ENCODE measurements at places on chromosomes 2 and 18.

DNA sequence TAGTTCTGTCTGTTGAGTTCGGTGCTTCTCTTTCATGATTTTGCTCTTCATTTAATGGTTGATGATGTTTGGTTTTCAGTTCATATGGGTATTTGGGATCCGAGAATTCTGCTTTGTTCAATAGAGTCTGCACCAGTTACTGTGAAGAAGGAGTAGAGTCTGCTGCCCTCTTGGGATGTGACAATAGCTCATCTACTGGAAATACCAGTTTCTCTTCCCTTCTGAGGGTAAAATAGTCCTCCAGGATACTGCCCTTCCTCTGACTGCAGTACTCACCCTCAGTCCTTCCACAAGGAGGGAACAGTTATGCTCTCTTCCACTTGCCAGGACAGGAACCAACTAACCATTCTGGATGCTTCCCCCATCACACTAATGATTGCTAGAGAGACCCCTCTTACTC, 12.5 kb upstream of the TNFAIP6 start:
- no peak for DNase-seq

DNA sequence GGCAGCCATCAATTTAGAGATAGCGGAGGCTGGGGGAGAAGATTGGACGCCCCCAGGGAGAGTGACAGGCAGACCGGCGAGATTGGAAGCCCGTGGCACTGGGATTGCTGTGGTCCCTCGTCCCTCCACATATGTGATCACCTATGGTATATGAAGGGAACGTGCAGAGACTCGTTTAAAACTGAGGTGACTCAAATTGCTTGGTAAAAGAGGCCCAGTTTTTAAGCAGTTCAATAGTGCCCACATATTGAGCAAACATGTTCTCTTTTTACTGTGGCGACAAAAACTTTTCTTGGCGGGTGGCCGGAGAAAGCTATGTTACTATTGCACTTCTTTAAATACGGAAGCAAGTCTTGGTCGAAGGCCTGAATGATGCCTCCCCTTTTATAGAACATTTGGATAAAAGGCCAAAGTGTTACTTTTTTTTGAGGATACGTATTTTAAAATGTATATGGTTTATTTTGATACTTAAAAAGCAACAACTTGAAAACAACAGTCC, 9.1 kb downstream of the B3GNT2 start:
- no peak for DNase-seq

DNA sequence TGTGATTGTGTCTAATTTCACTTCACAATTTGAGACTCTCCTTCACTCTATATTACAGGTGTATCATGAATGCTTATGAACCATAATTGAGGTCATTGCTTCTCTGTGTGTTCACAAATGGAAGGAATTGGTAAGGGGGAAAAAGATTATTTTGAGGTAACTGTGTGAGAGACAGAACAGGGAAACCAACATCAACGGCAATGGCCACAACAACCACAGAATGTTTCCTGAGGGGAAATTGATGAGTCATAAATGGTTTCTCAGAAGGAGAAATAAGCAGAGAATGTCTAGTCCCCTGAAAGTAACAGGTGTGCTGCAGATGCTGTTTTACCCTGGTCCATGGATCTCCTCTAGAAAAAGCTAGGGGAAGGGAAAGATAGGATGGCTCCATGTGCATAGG, 361.2 kb upstream of the GALNT5 start:
- no peak for DNase-seq

GRCh38 chr2:227607941-227608340, 6.7 kb downstream of the SCYGR3 start:
- DNase-seq: no peak

DNA sequence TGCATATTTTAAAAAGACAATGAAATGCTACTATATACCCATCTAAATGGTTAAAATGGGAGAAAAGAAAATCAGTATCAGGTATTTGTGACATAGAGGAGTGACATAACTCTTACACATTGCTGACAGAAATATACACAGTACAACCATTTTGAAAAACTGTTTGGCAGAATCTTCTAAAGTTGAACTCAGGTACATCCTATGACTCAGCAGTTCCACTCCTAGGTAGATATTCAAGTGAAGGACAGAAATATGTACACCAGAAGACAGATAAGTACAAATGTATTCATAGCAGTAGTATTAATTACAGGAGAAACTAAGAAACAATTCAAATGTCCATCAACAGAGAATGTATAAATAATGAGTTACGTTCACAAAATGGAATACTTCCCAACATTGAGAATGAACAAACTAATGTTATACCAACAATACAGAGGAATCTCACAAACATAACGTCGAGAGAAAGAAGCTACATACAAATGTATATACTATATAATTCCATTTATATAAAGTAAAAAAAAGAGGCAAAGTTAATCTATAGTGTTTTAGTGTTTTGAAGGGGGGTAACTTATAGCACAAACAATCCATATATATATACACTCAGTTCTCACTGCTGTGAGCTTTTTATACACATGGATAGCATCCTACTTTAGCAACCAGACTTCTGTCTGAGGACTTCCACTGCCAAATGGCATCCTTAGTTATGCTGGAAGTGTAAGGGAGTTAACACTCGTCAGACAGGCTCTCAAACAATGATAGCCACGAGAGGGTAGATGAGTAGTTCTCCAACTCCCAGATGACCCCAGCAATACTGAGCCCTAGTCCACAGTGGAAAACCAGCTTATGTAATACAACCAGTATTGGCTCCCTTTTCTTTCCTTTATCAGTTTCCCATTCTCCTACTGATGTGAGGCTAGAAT, 172.5 kb downstream of the NBAS start:
- no peak for DNase-seq

GRCh38 chr2:234494361-234495250, 2.3 kb downstream of the ARL4C start:
- no peak for DNase-seq

- DNase-seq: no peak
These were observed 551.1 kb downstream of the TNS1 start for GRCh38 chr2:217451666-217452065.

GRCh38 chr2:24020244-24020643, 10.4 kb downstream of the MFSD2B start:
- no peak for DNase-seq

- DNase-seq: no peak
These were observed 164.9 kb upstream of the HAAO start for GRCh38 chr2:42957109-42957860.

GRCh38 chr2:233690444-233690843, 2.2 kb upstream of the UGT1A6 start:
- DNase-seq: no peak

GRCh38 chr2:128435576-128436478, 117.2 kb upstream of the HS6ST1 start:
- DNase-seq: no peak

- no peak for DNase-seq
These were observed 249.4 kb downstream of the MYCN start for GRCh38 chr2:16189836-16190160.

DNA sequence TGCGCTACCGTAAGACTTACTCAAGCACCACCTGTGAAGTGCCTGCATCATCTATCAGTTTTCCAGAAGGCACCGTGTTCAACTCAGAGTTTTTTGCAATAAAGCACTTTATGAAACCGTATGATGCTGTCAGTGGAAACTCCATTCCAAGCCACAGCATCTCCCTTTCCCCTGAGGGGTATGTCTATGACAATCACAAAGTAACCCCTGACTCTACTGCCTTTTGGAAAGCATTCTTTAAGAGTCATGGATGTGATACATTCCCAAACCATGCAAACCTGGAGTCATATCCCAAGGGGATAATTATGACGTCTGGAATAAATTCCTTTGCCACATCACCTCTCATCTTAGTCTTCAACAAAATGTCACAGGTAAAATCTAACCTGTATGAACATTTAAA, 39.2 kb downstream of the UNC50 start:
- no peak for DNase-seq

- no peak for DNase-seq
These were observed 91.1 kb upstream of the ANKRD30BL start for GRCh38 chr2:132252894-132253264.

DNA sequence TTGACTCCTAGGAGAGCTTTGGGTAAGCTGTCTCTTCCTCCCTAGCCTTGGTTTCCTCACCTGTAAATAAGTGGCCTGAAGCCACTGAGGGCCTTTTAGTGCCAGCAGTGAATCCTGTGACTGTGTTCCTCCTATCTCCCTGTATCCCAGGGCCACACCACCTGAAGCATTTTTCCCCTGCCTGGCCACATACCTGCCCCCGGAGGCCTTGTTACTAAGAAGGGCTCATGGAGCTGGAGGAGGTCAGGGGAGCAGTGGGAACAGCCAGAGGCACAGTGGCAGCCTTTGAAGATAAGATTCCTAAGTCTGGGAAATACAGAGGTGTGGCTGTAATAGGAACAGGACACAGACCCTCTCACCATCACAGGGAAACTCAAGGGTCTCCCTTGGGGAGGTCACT, 162.4 kb downstream of the SMAD7 start:
- no peak for DNase-seq

DNA sequence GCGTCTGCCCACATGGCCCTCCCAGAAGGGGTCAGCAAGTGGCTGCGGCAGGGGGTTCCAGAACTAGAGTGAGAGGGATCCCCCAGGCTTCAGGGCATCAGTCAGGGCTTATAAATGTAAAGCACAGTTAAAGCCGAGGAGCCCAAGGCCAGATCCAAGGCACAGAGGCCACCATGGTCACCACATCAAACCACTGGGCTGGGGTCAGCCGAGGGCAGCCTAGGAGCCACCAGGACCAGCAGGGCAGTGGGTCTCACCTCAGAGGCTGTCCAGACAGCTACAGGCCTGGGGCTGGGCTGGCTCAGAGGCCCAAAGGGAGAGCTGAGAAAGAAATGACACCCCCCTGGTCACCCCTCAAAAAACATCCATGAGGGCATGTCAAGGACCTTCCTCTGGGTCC, 188.5 kb downstream of the INHBB start:
- DNase-seq: no peak

- no peak for DNase-seq
These were observed 856.6 kb upstream of the VRK2 start for GRCh38 chr2:57190007-57190406.

DNA sequence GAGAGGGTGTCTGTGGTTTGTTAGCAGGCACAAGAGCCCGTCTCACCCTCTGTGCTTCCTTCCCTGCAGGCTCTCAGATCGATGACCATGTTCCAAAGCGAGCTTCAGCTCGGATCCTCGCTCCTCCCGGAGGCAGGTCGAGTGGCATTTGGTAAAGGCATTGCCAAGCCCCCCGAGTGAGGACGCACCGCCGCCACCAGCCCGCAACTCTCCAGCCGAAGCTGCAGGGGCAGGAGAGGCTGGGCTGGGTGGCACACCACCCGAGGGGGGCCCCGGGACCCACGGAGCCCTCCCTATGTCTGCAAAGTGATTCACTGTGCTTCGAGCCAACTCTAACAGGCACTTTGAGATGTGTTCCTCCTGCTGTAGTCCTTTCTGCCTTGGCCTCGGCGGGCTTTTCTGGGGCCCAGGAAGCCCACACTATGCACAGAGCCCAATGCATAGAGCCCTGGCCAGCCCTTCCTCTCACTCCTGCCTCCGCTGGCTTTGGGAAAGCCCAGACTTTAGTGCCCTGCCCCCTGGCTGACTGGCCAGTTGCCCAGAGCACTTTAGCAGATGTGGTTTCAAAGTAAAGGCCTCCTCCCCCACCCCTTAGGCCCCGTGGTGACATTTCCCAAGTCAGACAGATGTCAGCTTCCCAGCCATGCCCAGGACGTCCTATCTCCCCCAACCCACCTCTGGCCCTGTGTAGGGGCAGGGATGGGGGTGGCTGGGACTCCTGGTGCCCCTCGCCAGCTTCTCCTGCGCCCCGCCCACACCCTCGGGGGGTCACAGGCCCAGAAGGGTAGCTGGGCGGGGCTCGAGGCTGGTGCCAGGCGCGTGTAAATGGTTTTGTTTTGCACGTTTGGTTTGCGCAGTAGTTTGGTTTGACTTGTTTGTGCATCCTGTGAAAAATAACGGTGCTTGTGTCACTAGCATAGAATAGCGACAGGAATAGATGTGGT, 23.3 kb upstream of the MAPRE3 start:
- no peak for DNase-seq

GRCh38 chr2:223915071-223915470, 30.1 kb downstream of the WDFY1 start:
- DNase-seq: no peak

GRCh38 chr2:66429693-66430504, 5.0 kb upstream of the MEIS1 start:
- DNase-seq: no peak

GRCh38 chr2:171996021-171996420, 3.7 kb upstream of the METAP1D start:
- no peak for DNase-seq

GRCh38 chr2:206260188-206261012, 14.1 kb upstream of the ZDBF2 start:
- peak; percentile 47 for DNase-seq

DNA sequence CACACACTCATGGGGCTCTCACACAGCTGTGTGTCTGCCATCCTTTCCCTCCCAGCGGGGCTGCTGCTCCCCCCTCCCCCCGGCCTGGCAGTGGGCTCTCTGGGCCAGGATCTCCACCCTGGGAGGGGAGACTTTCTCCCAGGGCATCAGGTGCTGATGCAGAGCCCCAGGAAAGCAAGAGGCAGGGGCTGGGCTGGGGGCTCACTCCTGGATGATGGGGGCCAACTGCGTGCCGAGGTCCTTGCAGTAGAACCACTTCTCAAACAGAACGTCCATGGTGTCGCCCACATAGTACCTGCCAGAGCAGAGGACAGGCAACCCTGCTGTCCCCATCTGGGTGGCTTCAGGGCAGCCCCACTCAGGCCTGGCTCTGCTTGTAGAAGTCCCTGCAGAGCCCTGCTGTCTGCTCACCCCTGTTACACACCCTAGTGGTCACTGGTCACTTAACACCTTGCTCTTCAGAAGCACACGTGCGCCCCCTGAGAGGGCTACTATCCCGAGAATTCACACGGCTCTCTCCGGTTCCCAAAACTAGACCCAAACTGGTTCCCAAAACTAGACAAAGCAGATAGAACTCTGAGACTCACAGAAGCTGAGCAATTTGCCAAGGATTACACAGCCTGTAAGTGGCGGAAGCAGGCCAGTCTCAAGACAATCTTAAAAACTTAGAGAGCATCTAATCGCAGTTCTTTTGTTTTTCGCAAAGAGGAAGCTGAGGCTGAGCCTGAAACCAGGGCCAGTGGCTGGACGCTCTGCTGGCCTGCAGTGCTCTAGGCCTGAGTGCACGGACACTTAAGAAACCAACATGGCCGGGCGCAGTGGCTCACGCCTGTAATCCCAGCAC, 6.6 kb upstream of the OXER1 start:
- peak; percentile 70 for DNase-seq
